A549 treated with dexamethasone at 1 μM for 4 hours (cell line): ENCODE measurements at places on chromosomes 3 and 15. TPM values are rescaled to one million over a fixed set of nuclear protein-coding genes. Genes with fewer than 3 reads are reported as not detected.

The B3GNT5 gene
- total RNA-seq: 20.1 to 29.7 TPM (median 24.4 TPM) in 5 replicates

The BUB1B gene
- total RNA-seq: 25.6 to 30.3 TPM (median 28.8 TPM) in 5 replicates

The KLF15 gene
- total RNA-seq: 1.0 to 1.7 TPM (median 1.2 TPM) in 5 replicates

The CNTN3 gene
- not detected in 5 replicates for total RNA-seq

The HRG gene
- total RNA-seq: not detected in 5 replicates

The CAMKV gene
- 0.15 to 0.32 TPM (median 0.21 TPM) in 5 replicates for total RNA-seq

The UNC13C gene
- not detected in 5 replicates for total RNA-seq

The ROPN1 gene
- not detected in 5 replicates for total RNA-seq

The TM2D3 gene
- 25.8 to 32.4 TPM (median 30.3 TPM) in 5 replicates for total RNA-seq

The ACTC1 gene
- total RNA-seq: 0.18 to 0.54 TPM (median 0.35 TPM) in 5 replicates

The PYGO1 gene
- total RNA-seq: 6.5 to 9.7 TPM (median 8.2 TPM) in 5 replicates

The TAGLN3 gene
- not detected in 5 replicates for total RNA-seq

The ZNF621 gene
- total RNA-seq: 5.8 to 9.3 TPM (median 7.5 TPM) in 5 replicates

The AZI2 gene
- 39.8 to 50.1 TPM (median 44.0 TPM) in 5 replicates for total RNA-seq

The MEX3B gene
- 2.9 to 4.7 TPM (median 3.9 TPM) in 5 replicates for total RNA-seq

The GOLGA8R gene
- total RNA-seq: 0.07 to 0.20 TPM (median 0.14 TPM) in 5 replicates
